ENCODE measurements at places on chromosomes 4 and X.

- no peak overlapping the region for H3K4me3 ChIP-seq
- H3K27ac ChIP-seq: no peak overlapping the region
- peaks cover 2% of the 10 kb centered on the region for H3K4me1 ChIP-seq
These were observed 128.8 kb downstream of the RAB28 start for GRCh38 chr4:13355111-13355880.

- H3K4me1 ChIP-seq: no peaks in the 10 kb centered on the region
- DNase-seq: no peak
- H3K4me3 ChIP-seq: no peak overlapping the region
- no peak overlapping the region for H3K27ac ChIP-seq
- no peaks in the 10 kb centered on the region for H3K27me3 ChIP-seq
These were observed 802.4 kb downstream of the TRIML1 start for GRCh38 chr4:188941524-188942119.

GRCh38 chr4:181138116-181138515 is 1105.1 kb upstream of the TENM3 start:
- H3K4me3 ChIP-seq: no peak overlapping the region
- no peak overlapping the region for H3K27ac ChIP-seq
- DNase-seq: no peak
- no peaks in the 10 kb centered on the region for H3K27me3 ChIP-seq

DNA sequence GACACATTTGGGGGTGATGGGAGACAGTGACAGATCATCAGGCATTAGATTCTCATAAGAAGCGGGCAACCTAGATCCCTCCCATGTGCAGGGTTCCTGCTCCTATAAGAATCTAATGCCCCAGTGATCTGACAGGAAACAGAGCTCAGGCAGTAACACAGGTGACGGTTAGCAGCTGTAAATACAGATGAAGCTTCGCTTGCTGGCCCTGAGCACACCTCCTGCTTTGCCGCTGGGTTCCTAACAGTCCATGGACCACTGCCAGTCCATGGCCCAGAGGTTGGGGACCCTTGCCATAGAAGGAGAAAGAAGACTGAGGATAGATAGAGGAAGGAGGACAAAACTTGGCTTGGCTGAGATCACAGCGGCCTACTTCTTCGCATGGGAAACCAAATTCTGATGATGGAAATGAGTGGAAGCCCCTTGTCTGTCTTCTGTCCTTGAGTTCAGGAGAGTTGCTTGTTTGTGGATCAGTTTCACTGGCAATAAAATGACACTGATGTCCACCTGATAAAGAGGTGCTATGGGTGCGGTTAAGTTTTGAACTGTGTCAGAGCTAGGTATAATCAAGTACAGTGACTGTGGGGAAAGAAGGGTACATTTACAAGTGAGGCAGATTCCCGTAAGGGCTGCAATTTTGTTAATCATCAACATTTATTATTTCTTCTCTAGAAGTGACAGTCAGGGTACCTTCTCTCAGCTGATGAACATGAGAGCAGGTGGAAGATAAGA is 1.7 kb upstream of the TIFA start:
- peak overlapping the region; percentile 96 for H3K4me3 ChIP-seq
- no peak for DNase-seq
- H3K36me3 ChIP-seq: peaks cover 19% of the 10 kb centered on the region
- peaks cover 53% of the 10 kb centered on the region for H3K4me1 ChIP-seq
- H3K27me3 ChIP-seq: no peaks in the 10 kb centered on the region

DNA sequence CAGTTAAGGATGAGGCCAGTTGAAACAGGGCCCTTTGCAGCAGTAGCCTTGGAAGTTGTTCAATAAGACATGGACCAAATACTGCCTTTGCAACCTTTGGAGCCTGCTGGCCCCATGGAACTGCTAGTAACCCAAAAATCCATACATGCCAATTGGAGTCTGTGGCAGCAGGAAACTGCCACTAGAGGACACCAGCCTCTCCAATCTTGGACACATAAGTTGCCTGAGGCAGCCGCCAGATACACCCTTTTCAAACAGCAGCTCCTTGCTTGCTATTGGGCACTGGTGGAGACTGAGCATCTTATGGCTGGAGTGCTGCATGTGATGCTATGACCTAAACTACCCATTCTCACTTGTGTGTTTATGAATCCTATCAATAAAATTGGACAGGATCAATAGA is 14.8 kb upstream of the LAP3 start:
- no peak for DNase-seq
- peaks cover 16% of the 10 kb centered on the region for H3K27me3 ChIP-seq
- no peak overlapping the region for H3K27ac ChIP-seq
- H3K4me1 ChIP-seq: no peaks in the 10 kb centered on the region

DNA sequence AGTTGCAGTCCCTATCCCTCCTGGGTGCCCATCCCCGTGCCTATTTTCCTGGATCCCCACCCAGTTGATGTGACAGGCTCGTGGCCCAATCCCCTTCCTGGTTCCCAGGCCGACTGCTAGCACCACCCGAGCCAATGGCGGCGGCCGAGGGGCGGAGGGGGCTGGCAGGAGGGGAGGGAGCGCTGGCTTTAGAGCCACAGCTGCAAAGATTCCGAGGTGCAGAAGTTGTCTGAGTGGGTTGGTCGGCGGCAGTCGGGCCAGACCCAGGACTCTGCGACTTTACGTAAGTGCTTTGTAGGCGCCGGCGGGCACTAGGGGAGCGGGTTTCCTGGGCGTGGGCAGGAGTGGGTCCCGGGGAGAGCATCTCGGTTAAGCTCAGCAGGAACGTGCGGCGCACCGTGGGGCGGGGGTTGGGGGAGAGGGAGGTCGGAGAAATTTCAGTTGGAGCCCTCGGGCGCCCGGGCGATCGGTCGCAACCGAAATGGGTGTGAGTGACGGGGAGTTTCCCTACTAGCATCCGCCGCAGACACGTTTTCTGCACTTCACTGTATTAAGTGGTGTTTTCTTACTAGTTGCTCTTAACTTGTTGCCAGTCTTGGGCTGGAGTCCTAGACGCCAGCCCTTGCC is at the start of gene PLS3:
Gene PLS3, plus strand, starts transcription at position 197 of the 627 bp plus-strand sequence. CDS start 49,077 bp downstream, outside the sequence.
- H3K4me1 ChIP-seq: no peaks in the 10 kb centered on the region
- no peak for DNase-seq
- no peak within 1 kb of the TSS for H3K27ac ChIP-seq
- H3K4me3 ChIP-seq: peak within 1 kb of the TSS; percentile 33
- H3K36me3 ChIP-seq: no peaks in the 10 kb centered on the region

DNA sequence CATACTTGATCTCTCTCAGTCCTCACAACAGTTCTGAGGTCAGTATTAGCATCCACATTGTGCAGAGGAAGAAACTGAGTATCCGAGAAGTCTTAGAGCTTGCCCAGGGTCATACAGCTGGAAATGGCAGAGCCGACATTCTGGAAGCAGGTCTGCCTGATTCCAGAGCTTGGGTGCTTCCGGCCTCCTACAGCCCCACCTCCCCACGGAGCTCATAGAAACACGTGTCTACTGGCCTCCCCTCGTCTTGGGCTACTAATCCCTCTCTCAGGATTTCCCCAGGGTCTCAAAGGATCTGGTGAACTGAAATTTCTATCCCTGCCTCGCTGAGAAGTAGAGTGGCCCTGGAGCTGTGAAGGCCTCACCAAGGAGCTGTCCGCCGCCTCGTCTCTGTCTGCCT is 12.0 kb upstream of the KDM5C start:
- H3K36me3 ChIP-seq: no peaks in the 10 kb centered on the region
- H3K27ac ChIP-seq: no peak overlapping the region
- no peak for DNase-seq
- H3K4me3 ChIP-seq: no peak overlapping the region
- H3K4me1 ChIP-seq: no peaks in the 10 kb centered on the region

DNA sequence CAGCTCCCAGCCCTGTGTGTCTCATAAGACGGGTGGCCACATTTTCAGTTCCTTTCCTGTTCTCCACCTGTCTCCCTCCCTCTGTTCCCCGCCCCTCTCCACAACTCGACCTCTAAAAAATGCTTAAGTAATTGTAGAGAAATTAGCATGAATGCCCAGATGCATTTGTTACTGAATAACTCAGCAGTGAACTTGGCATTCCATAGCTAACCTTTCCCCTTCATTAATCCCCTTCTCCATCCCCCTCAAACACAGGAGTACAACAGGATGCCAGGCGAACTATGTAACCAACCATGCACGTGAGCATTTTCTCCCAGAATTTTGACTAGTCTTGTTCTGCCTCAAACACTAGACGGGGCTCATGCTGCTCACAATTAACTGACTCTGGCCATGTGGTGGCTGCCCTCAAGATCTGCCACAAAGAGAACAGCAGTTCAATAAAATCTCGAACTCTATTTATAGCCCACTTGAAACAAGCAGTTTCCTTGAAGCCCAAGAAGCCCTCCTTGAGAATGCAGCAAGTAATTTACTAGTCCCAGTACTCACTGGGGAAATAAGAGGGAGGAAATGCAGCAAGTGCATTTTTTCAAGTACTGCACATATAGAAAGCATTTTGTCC is 351.2 kb downstream of the ARHGAP24 start:
- DNase-seq: no peak
- no peak overlapping the region for H3K27ac ChIP-seq
- H3K27me3 ChIP-seq: no peaks in the 10 kb centered on the region
- no peaks in the 10 kb centered on the region for H3K4me1 ChIP-seq
- no peak overlapping the region for H3K4me3 ChIP-seq

GRCh38 chr4:183360161-183360919 is 38.1 kb upstream of the CLDN24 start:
- DNase-seq: no peak
- H3K4me3 ChIP-seq: no peak overlapping the region
- no peaks in the 10 kb centered on the region for H3K36me3 ChIP-seq

GRCh38 chrX:109635146-109635545 is 10.2 kb upstream of the KCNE5 start:
- no peak for DNase-seq
- no peak overlapping the region for H3K4me3 ChIP-seq
- no peak overlapping the region for H3K27ac ChIP-seq
- H3K4me1 ChIP-seq: no peaks in the 10 kb centered on the region
- H3K36me3 ChIP-seq: peaks cover 2% of the 10 kb centered on the region

GRCh38 chr4:166301266-166301665 is 428.2 kb downstream of the TLL1 start:
- H3K27me3 ChIP-seq: no peaks in the 10 kb centered on the region
- no peaks in the 10 kb centered on the region for H3K36me3 ChIP-seq
- no peak for DNase-seq

- no peak overlapping the region for H3K4me3 ChIP-seq
- no peaks in the 10 kb centered on the region for H3K27me3 ChIP-seq
- no peaks in the 10 kb centered on the region for H3K4me1 ChIP-seq
- DNase-seq: no peak
These were observed 40.5 kb downstream of the USP38 start for GRCh38 chr4:143225167-143225566.

DNA sequence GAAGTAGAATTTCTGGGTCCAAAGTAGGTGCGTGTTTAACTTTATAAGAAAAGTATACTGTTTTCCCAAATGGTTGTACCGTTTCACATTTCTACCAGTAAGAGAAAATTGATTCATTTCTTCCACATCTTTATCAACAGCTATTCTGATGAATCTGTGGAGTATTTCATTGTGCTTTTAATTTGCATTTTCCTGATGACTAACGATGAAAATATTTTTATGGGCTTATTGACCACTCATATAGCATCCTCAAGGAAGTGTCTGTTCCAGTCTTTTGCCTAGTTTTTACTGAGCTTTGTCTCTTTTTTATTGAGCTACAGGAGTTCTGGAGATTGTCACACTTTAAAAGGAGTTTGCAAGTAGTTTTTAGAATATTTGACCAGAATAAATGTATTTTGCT is 92.6 kb downstream of the ASB9 start:
- H3K36me3 ChIP-seq: no peaks in the 10 kb centered on the region
- H3K4me1 ChIP-seq: no peaks in the 10 kb centered on the region
- no peak overlapping the region for H3K27ac ChIP-seq
- no peak overlapping the region for H3K4me3 ChIP-seq

DNA sequence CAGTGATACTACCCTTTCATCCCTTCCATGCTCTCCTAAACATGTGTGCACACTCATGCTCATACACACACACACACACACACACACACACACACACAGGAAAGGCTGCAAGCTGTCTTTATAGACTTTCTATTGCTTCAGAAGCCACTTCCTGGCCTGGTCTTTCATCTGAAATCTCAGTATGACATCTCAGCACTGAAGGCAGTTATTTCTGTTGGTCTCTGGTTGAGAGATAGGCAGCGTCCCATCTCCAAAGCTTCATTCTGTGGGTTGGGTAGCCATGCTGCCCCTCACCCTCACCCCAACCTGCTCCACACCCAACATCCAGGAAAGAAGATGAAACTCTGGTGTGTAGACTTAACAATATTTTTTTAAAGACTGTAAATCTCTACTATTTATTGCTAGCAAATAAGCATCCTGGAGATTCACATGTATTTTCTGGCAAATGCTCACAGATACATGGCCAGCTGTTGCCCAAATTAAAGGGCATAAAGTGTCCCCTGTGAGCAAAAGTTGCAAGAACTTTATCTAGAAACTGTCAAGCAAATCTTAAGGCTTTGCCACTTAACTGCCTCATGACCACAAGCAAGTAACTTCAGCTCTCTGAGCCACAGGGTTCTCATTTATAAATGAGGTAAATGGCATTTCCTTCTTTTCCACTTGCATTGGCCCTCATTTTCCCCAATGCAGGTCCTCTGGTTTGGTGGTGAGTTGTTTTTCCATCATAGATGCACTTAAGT is 189.8 kb upstream of the AFF2 start:
- no peaks in the 10 kb centered on the region for H3K27me3 ChIP-seq
- H3K4me1 ChIP-seq: peaks cover 13% of the 10 kb centered on the region
- H3K27ac ChIP-seq: peak overlapping the region; percentile 77
- H3K4me3 ChIP-seq: peak overlapping the region; percentile 10
- DNase-seq: peak; percentile 37

- peaks cover 17% of the 10 kb centered on the region for H3K27me3 ChIP-seq
- DNase-seq: no peak
- no peak overlapping the region for H3K27ac ChIP-seq
- no peak overlapping the region for H3K4me3 ChIP-seq
These were observed 60.2 kb upstream of the CLDN34 start for GRCh38 chrX:9906919-9907318.

DNA sequence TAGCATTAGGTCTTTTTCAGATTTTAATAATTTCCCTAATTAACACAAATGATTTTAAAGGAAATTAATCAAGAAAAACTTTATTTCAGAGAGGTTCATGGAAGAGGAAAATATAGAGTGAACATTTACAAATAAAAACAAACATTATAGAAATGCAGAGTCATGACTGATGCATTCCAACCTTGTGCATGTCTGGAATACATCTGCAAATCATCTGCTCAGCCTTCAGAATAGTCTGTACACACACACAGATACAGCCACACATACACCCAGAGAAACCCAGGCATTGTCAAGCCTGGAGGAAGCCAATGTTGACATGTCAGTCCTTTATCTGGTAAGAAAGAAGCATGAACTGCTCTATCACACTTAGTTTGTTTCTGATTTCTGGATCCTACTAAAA is 61.3 kb upstream of the NFKB1 start:
- no peak overlapping the region for H3K4me3 ChIP-seq
- no peaks in the 10 kb centered on the region for H3K36me3 ChIP-seq
- no peaks in the 10 kb centered on the region for H3K27me3 ChIP-seq
- no peak overlapping the region for H3K27ac ChIP-seq
- DNase-seq: no peak
- no peaks in the 10 kb centered on the region for H3K4me1 ChIP-seq

GRCh38 chr4:70706044-70706461 is 15.7 kb upstream of the RUFY3 start:
- no peak for DNase-seq
- H3K27me3 ChIP-seq: no peaks in the 10 kb centered on the region
- H3K4me3 ChIP-seq: peak overlapping the region; percentile 88
- peaks cover 14% of the 10 kb centered on the region for H3K4me1 ChIP-seq
- peaks cover 8% of the 10 kb centered on the region for H3K36me3 ChIP-seq
